ENCODE measurements at places on chromosomes 6 and 20. TPM values are rescaled to one million over a fixed set of nuclear protein-coding genes. Genes with fewer than 3 reads are reported as not detected.

DNA sequence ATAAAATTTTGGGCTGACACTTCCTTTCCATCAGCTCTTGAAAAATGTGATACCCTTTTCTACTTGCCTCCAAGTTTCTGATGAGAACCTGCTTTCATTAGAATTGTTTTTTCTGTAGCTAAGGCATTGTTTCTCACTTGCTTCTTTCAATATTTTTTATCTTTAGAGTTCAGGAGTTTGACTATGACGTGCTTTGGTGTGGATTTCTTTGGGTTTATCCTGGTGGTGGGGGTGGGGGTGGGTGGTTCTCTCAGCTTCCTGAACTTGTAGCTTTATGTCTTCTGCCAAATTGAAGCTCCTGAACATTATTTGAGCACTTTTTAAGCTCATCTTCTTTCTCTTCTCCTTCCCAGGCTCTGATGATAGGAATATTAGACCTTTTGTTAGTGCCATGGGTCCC lies 11.4 kb downstream of the ZNF831 start:
- DNase-seq, result no peak

DNA sequence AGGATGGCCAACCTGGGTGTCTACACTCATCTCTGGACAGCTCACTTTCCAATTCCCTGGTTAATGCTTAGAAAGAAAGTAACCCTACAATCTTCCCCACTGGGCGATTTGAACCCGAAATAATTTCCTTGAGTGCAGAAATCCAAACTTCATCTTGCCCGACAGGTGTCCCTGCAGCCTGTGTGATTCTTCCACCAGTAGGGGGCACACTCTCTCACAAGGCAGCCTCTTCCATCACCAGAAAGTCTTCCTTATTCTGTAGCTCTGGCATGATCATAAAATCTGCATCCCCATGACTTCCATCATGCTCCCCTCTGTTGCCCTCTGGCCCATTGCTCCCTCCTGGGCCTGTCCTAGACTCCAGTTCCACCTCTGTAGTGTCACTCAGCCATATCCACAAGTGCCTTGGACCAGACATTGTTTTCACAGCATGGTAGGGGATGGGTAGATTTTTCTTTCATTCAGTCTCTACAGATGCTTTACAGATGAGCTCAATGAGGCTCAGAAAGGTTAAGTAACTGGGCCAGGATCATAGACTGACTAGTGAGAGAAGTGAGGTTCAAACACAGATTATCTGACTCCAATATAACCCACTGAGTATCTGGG lies 170.4 kb upstream of the SPTLC3 start:
- no peak for DNase-seq

GRCh38 chr6:157638779-157639178 lies 184.3 kb upstream of the SNX9 start:
- no peak for DNase-seq

DNA sequence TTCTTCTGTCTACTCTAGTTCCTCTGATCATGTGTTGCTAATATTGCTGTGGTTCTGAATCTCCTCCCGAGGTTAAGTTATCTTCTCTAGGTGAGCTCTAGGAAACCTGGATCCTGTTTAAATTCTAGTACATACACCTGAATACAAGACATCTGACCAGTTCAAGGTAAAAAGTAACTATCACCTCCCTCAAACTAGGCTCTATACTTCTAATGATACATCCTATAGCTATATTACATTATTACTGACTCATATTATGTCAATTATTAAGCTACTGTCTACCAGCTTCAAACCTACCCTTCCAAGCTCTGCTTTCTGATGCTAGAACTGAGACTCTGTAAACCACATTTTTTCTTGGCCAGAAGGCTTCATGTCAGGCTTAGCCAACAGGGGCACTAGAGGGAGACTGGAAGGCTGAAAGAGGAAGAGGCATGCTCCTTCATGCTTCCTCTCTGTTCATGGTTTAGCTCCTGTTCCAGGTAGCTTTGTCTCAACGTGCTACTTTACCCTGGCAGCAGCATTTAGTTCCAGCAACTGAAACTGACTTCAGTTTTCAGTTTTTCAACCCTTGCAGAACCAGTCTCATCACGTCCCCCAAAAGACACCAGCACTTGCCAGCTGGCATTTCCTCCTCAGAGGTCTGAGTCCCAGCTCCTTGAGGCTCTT lies 148.4 kb upstream of the TOP1 start:
- DNase-seq, result no peak

- DNase-seq, result peak; percentile 73
Observed at GRCh38 chr6:148455225-148455624, 112.6 kb downstream of the SASH1 start.

- no peak for DNase-seq
Observed at GRCh38 chr6:129453073-129453472, 256.9 kb downstream of the ARHGAP18 start.

DNA sequence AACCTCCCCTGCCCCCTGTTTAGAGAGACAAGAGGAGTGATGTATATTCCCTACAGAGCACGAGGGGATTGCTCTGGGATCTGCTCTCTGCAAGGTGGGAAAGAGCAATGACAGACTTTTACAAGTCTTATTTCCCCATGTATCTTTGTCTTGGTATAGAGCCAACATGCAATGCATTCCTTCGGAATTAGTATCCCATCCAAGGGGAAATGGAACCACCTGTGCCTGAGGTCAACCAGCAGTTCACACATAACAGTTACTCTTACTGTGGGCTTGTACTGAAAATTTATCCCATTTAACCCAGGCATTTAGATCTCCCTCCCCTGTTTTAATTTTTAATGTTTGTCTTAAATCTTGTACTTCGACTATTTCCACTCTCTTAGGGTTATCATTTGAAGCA lies 250.4 kb downstream of the C6orf118 start:
- DNase-seq, result peak; percentile 69

GRCh38 chr6:52726741-52727535 lies 36.3 kb downstream of the GSTA2 start:
- no peak for DNase-seq

DNA sequence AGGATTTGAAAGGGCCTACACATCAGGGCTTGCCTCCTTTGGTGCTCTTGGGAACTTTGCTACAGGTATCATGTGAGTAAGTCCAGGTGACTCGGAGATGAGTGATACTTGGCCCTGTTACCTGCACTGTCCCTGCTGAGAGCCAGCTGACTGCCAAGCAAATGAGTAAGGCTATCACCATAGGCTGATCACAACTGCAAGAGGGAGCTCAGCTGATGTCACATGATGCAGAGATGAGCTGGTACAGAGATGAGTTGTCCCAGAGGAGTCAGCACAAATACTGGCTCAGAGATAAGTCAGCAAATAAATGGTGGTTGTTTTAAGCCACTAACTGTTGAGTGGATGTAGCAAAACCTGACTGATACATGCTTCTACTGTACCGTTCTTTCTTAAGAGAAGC lies 41.4 kb downstream of the LAMP5 start:
- DNase-seq, result peak; percentile 34

DNA sequence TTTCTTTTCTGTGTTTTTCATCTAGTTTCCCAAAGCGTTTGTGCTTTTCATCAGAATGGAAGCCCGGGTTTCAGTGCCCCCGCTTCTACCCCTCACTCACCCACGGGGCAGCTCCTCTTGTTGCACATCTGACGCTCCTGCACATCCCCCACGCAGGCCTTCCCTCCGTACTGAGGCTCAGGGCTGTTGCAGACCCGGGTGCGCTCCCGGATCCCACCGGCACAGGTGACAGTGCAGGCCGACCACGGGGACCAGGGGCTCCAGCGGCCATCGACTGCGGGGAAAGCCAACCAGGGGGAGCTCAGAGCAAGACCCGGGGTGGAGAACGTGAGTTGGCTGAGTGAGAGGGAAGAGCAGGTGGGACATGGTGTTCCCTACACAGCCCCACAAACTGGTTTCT lies 19.0 kb downstream of the THBS2 start:
- no peak for DNase-seq

GRCh38 chr20:40893610-40894236 lies 134.9 kb upstream of the TOP1 start:
- no peak for DNase-seq

GRCh38 chr6:41455818-41456217 lies 90.4 kb upstream of the FOXP4 start:
- no peak for DNase-seq

DNA sequence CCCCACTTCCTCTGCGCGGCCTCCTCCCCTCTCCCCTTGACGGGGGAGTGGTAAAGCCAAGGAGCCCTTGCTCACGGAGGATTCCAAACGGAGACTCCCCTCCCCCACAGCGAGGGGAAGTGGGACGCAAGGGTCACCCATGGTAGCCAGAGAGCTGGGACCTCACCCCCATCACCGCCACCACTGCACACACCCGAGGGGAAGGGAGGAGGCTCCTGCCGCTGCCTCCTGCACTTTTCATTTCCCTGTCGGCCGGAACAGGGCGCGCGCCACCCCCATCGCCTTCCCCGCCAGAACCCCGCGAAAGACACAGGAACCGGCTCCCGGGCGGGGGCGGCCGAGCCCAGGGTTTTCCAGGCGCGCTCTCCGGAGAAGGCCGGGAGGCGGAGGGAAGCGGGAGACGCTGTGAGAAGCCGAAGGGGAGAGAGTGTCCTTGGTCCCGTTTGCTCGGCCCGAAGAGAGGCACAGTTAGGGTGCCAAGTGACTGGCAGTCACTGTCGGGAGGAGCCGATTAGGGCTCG lies 789 bp downstream of the CCND3 start:
- peak; percentile 36 for DNase-seq

DNA sequence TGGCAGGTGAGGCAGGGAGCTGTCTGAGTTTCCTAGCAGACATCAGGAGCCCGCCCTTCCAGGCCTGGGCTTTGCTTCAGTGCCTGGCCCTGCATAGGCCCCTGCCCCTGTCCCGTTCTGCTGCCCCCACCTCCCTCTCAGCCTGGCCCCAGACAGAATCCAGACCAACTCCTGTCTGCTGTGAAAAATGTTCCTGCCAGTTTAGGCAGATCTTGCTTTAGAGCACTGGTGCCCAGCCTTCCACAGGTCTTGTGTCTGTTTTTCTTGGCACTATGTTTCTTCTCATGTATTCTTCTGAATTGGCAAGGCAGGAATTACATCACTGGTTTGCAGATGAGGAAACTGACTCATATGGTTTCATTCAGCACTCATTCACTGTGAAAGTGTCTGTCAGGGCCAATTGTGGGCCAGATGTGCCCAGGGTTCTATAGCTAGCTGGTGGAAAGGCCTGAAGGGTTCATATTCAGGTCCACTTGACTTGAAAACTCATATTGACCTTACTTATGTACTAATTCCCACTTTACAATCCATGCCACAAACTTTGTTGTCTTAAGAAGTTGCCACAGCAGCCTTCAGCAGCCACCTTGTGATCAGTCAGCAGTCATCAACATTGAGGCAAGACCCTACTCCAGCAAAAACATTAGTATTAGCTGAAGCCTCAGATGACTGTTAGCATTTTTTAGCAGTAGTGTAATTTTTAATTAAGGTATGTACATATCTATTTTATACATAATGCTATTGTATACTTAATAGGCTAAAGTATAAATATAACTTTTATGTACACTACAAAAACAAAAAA lies 40.5 kb downstream of the HLA-F start:
- DNase-seq, result peak; percentile 88

DNA sequence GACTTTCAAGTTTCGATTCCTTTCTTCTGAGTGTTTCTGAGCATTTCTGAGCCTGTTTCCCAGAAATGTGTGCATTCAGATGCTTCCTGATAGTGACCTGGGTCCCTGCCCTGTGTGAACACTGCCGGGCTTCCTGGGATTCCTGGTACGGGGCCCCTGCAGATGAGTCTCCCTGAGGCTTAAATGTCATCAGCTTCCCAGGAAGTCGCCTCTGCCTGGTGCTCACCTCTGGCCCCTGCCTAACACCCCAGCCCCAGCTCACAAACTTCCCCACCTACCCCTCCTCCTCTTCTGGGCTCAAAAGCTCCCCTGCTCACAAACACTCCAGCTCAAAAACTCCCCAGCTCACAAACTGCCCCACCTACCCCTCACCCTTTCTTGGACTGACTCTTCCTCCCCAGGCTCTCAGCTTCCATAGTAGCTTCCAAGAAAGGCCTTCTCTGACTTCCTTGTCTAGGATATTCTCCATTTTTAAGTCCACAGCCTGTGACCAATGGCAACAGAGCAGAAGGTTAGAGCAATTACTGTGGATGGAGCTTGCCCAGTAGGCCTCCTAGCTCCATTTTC lies 42.0 kb downstream of the TGM2 start:
- DNase-seq, result peak; percentile 63

DNA sequence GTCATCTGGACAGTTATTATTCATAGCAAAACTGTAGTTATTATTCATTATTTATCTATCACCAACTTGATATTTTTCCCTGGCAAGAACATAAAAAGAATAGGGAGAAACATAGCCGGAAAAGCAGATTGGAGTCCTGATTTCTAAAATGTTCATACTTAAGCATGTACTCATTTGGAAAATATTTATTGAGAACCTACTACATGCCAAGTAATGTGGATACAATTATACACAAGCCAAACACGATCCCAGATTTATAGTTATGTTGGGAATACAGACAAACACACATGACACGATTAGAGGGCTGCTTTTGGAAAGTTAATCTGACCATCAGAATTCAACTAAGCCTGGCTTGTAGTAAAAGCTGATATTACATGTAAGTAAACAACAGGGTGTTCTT lies 30.7 kb downstream of the ARHGAP18 start:
- no peak for DNase-seq

DNA sequence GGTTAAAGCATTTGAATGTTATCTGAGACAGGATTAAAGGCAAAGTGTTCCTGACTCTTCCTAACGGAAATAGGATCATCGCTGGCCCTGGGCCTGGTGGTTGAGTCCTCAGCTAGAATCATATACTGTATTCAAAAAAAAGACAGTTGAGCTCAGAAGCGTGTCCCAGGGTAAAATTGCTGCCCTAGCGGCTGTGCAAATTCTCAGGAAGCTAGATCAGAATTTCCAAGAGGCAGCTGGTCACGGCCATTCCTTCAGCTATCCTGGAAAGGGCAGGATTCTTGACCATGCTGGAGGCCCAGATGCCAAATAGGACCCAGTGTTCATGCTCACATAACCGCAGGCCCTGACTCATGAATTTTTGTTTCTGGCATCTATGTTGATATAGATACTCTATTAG lies 67.4 kb downstream of the STMND1 start:
- peak; percentile 42 for DNase-seq

- no peak for DNase-seq
Observed at GRCh38 chr20:62496568-62497218, 20.9 kb upstream of the GATA5 start.

GRCh38 chr6:157346373-157346772 lies 23.1 kb upstream of the TMEM242 start:
- peak; percentile 67 for DNase-seq

- peak; percentile 41 for DNase-seq
Observed at GRCh38 chr20:58603721-58604120, 47.4 kb upstream of the STX16 start.

- DNase-seq, result peak; percentile 55
Observed at GRCh38 chr6:42316981-42317380, 99.3 kb upstream of the MRPS10 start.

The CRYBG1 gene
- 74.4 TPM for total RNA-seq

The TUBB gene
- total RNA-seq, result 1,837 TPM

The LTB gene
- total RNA-seq, result not detected

The SYNDIG1 gene
- total RNA-seq, result 12.6 TPM

The RFX6 gene
- total RNA-seq, result not detected

The OGFRL1 gene
- total RNA-seq, result 9.5 TPM

The PDRG1 gene
- 11.2 TPM for total RNA-seq

The GNRH2 gene
- total RNA-seq, result not detected

The PRELID3B gene
- total RNA-seq, result 168 TPM

The COL10A1 gene
- total RNA-seq, result 72.6 TPM

The PGBD1 gene
- total RNA-seq, result 15.7 TPM

The PAX1 gene
- total RNA-seq, result not detected

The SAMD3 gene
- 0.96 TPM for total RNA-seq

The CALHM5 gene
- 4.1 TPM for total RNA-seq

The SLC17A1 gene
- total RNA-seq, result not detected

The SERPINB1 gene
- total RNA-seq, result 25.1 TPM

The EPB41L1 gene
- total RNA-seq, result 8.8 TPM

The WFDC12 gene
- total RNA-seq, result not detected

All from RPMI7951 (cell line).